Activated CD4-positive, alpha-beta T cell treated with anti-CD3 and anti-CD28 coated beads, Interleukin-2, amount 50 U/mL, for 48 hours (primary cell): ENCODE measurements at places on chromosomes 3 and 15.

DNA sequence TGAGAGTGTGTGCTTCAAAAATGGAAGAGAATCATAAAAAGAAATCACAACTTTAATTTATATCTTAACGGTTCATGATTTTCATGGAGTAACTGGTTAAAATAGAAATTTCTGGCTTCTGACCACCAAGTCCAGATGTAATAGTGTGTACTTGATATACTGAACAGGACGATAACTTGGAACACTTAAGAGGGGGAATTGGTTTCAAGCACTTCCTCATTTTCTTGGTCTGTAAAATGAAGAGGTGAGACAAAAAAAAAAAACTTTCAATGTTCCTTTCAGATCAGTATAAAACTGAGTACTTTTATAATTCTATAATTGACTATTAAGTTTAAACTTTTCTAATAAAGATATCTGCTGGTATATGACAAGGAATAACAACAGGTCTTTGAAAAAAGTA lies 64.0 kb upstream of the TRA2B start:
- DNase-seq = no peak

DNA sequence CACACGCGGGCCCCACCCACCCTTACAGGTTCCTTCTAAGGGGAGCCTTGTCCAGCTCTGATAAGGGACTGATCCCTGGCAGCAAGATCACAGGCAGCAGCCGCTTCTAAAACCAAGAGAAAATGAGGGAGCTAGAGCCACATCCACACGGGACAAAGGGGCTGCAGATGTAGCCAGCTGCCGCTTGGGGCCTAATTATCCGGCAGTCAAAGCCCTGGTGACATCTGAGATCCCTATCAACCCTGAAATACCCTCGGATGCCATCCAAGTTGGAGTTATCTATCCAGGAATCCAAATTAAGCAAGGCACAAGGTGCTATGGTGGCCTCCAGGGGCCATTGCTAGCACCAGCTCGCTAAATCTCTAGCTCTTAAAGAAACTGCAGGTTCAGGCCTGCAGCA lies 248.3 kb downstream of the VPS13C start:
- DNase-seq = no peak

- DNase-seq = no peak
These were observed 79.3 kb upstream of the SEC13 start for GRCh38 chr3:10400050-10400748.

- DNase-seq = no peak
These were observed 239.3 kb downstream of the FEZF2 start for GRCh38 chr3:62134061-62134496.

DNA sequence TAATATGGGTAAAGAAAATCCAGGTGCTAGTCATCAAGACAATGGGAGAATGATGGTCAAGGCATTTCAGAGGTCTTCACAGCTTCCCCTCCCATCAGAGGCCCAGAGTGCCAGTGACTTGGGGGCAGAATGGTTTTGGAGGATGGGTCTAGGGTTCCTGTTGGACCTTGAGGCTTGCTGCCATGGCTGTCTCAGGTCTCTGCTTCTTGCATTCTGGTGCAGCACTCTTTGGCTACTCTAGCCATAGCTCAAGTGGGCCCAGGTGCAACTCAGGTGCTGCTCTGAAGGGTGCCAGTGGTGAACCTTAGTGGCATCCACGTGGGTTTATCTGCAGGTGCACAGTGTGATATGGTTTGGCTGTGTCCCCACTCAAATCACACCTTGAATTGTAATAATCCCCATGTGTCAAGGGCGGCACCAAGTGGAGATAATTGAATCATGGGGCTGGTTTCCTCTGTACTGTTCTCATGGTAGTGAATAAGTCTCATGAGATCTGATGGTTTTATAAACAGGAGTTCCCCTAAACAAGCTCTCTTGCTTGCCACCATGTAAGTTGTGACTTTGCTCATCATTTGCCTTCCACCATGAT lies 48.5 kb upstream of the PEX5L start:
- no peak for DNase-seq

- DNase-seq = no peak
These were observed 1.2 kb upstream of the FAM81A start for GRCh38 chr15:59436774-59437141.

- no peak for DNase-seq
These were observed 29.1 kb downstream of the PLXND1 start for GRCh38 chr3:129577366-129577765.

DNA sequence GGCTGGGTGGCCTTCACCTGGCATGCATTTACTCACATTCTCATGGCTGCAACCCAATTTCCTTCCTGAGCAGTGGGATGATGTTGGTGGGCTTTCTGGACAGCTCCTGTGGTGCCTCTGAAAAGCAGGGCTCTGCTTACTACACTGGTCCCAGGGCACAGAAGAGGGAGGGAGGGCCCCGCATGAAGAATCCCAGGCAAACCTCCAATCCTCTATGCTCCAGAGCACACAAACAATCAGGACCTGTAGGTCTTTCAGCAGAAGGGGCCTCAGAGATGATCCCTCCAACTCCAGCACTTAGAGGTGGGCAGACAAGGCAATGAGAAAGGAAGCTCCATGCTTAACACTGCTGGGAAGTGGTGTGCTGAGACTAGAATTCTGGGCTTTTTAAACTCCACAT lies 231.7 kb upstream of the ICE2 start:
- no peak for DNase-seq

- no peak for DNase-seq
These were observed 70.4 kb downstream of the RGMA start for GRCh38 chr15:93018574-93018973.

- DNase-seq = peak; percentile 60
These were observed 244.5 kb downstream of the CD47 start for GRCh38 chr3:107846279-107846852.

GRCh38 chr3:165617134-165617533 lies 220.1 kb downstream of the BCHE start:
- no peak for DNase-seq

DNA sequence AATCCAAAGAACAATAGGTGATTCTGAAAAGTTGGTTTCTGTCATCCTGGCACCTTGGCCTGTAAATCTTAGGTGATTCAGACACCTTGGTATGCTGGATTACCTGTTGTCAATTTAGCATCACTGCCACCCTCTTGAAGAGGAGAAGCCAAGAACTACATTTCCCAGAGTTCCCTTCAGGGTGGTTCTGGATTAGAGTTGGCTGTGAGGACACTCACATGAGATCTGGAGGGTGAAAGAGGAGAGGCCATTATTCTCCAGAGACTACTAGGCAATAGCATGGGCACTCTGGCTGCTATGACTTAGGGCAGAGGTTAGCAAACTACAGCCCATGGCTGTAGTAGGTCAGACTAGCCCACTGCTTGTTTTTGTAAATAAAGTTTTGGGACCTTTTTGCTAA lies 41.7 kb upstream of the CORO2B start:
- no peak for DNase-seq

- no peak for DNase-seq
These were observed 106.7 kb upstream of the THRB start for GRCh38 chr3:24601066-24601939.
